ENCODE measurements at places on chromosomes 5 and 9.

DNA sequence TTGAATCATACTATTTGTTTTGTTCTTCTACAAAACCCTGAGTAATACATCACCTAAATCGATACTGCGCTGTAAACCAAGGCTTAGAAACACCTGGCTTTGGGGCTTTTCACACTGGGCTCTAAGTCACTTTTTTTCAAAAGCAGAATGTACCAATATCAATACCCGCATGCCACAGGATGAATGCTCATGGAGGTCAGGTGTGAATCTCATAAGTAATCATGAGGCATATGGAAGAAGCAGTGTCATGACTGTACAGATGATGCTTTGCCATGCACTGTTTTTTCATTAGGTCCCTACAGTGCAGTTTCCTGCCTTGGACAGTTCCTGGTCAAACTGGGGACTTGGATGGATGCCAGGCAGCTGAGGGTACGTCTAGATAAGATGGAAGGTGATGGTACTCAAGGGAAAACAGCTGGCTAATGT is 49.0 kb upstream of the ATG10 start:
- DNase-seq: peak; percentile 38

- no peak for DNase-seq
These were observed 13.8 kb downstream of the MACIR start for GRCh38 chr5:103272377-103272776.

DNA sequence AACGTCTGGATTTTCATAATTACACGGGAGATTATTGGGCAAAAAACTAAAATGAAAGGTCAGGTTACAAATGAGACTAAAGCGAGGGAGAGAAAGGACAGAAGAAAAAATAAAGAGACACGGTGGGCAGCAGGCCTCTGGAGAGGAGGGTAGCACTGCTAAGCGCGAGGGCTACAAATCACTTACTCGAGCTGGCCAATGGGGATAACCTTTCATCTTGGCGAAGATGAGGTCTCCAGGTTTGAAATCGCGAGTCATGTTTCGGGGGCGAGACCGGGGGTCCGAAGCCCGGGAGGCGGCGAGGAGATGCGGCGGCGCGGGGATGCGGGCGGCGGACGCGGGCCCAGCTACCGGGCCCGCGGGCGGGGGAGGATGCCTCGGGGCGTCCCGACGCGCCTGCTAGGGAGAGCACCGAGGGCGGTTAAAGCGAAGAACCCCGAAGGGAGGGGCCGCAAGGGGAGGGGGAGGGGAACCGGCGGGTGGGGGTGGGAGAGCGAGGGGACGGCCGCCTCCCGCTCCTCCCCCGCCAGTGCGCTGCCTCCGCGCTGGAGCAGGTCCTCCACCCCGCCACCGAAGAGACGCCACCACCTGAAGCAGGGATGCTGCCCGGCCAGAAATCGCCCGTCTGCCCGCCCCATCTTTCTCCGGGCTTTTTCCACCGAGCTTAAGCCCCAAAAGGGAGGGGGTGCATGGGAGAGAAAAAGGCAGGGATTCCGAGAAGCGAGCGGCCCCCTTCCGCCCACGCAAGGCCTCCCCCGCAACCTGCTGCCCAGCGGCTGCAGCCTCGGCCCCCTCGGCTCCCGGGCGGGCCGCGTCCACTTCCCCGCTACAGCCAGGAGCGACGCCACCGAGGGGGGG is 610 bp downstream of the PSIP1 start:
- DNase-seq: peak; percentile 67

DNA sequence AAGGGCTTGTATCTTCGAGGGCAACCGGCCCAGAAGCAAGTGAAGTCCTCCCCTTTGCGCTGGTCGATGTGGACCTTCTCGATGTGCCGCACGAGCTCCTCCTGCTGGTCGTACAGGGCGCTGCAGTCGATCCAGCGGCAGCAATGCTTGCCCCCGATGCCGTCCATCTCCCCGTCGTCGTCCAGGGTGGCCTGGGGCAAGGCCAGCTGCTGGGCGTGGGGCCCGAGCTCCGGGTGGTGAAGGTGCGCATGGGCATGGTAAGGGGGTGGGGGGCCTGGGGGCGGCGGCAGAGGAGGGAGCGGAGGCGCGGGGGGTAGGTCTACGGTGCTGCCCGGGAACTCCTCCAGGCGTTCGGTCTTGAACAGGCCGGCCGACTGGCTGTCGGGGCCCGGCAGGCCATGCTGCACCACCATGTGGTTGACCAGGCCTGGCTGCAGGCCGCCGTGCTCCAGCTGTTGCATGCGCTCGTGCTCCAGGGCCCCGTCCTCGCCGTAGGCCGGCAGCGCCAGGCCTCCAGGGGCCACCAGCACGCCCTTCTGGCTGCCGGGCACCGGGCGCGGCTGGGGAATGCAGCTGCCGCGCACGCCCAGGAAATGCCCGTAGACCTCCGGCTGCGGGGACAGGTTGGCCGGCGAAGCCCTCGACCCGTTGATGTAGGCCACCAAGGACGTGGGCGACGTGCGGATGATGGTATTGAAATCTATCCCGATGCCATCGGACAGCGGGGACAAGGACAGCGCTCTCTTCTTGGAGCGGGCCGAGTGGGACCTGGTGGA is 181.8 kb downstream of the GLIS3 start:
- DNase-seq: peak; percentile 8

GRCh38 chr5:55021821-55022220 is 2.2 kb upstream of the GZMK start:
- peak; percentile 38 for DNase-seq

DNA sequence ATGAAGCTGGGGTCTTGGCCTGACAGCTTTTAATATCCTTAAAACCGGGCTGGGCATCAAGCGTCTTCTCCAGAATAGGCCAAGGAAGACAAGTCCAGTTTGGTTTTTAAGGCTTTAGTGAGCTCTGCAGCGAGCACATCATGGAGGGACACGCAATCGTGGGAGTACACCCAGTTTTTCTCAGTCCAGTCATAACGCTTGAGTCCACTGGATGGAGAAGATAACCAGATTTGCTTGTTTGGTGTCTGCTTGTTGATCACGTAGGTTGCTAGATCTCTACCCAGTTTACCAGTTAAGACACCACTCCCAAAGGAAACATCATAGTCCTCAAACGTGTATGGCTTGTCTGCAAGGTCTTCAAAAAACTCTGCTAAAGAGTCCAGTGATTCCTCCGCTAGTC is 27.4 kb upstream of the GOLGA1 start:
- no peak for DNase-seq

- DNase-seq: no peak
These were observed 383.9 kb downstream of the SH3GL2 start for GRCh38 chr9:17962747-17963146.

- no peak for DNase-seq
These were observed 98.1 kb downstream of the PAX5 start for GRCh38 chr9:36935768-36936497.

DNA sequence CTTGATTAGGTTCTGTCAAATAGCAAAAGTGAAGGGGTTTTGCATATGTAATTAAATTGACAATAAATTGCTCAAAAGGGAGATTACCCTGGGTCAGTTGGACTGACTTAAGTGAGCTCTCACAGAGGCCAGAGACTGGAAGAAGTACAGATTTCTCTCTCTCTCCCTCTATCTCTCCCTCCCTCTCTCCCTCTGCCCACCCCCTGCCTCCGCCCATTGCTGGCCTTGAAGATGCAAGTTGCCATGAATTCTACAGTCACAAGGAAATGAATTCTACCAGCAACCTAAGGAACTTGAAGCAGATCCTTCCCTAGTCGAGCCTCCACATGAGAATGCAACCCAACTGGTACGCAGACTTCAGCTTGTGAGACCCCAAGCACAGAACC is 119.2 kb downstream of the LPAR1 start:
- no peak for DNase-seq

DNA sequence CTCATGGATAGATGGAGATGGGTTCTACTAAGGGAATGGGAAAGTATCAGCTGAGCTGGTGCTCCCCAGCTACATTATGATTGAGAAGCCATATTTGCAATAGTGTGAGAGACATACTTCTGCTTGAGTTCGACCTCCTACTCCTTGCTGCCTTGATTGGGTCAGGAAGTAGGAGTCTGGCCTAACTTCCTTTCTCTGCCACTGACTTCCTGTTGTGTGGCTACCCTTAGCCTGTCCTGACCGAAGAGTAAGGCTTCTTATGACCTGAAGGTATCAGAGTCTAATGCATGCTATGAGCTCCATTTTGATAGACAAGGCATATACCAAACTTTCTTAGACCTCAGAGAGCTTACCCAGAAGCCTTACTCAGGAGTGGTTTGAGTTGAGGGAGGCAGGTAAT is 53.9 kb downstream of the OSTF1 start:
- no peak for DNase-seq

- no peak for DNase-seq
These were observed 663 bp upstream of the ZNF366 start for GRCh38 chr5:72507907-72508238.

DNA sequence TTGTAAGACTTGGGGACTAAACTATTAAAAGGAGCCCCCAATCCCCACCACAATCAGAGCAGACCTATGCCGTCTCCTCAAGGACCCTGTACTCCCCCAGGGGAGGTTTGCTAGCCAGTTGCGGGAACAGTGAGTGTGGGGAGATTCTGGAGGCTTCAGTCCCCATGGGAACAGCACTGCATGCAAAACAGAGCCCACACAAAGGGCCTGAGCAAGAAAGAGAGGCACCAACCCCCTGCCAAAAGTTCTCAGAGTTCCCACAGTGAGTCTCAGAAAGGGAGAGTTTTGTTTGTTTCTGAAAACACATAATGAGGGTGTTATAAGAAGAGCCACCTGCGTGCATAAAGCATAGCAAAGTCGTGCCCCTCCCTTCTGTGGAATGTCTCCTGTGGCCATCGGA is 56.6 kb downstream of the CFAP90 start:
- no peak for DNase-seq

DNA sequence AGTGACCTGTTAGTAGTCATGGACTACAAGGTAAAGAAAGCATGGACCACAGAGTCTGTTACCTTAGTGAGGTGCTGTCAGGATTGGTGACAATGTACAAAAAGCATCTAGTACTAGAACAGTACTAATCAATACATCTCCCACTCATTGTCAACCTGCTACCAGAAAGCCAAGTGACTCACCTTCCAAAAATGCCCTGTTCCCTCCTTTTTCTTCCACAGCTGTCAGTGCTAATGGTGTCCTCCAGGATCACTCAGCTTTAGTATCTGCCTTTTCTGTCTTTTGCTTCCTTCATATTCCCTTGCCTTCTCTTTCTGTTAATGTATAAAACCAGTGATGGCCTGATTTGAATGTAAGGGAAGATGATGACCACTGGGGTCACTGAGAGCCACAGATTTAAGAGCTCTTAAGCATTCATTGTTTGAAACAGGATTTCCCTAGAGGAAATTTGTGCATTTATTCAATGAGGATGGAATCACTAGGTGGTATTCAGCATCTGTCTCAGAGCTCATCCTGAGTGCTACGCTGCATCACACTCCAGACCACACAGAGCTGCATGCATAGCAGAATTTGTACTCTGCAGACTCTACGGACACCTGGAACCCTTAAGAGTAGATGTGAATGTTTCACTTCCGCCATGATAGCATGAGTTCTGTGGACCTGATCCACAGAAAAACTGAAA is 71.0 kb downstream of the SV2C start:
- DNase-seq: no peak

DNA sequence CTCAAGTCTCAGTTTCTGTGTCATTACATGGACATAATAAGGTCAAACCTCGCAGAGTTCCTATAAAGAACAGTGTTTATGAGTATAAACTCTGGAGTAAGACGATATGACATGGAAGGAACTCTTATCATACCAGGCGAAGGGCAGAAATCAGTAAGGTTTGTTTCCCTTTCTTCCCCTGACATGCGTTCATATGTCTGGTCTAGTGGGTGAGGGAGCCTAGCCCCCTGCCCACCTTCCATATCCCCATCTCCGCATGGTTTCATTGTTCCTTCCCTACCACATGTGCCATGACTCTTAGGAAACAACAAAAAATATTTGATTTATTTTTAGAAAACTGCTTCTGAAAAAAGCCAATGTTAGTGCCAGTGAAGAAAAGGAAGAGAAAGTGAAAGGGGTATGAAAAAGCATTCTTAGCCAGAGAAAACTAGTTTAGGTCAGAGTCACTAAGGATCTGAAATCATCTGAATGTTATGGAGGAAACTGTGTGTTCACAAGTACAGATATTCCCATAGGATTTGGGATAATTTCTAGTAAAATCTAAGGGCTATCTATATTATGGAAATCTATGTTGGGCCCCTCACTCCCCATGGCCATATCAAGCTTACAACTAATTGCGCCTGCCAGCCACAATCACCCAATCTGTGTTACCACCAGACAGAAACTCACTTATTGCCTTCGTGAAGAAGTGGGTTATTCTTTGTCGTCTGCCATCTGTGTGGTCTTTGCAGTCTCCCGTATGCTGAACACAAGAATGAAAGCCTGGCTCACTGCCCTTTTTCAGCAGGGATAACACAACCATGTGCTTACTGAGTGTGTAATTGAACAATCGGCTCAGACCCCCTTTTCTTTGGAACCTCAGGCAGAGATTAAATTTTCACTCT is 19.9 kb upstream of the HMHB1 start:
- DNase-seq: peak; percentile 7

DNA sequence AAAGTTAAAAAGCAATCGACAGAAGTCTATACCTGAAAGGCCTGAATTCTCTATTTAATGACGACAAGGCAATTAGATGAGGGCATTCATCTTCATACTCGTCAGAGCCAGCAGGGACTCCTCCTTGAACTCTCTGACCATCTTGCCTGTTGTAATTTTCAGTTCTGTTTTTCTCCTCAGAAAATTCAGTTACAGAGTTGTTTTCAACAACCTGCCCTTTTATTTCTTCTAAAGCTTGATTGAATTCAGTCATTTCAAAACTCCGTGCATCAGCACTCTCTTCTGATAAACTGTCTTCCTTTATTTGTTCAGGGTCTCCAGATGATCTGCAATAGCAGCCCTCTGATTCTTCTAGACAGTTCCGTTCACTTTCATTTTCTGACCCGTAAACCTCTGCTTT is 15.6 kb downstream of the RIOK2 start:
- no peak for DNase-seq

- DNase-seq: no peak
These were observed 32.9 kb upstream of the CEP72 start for GRCh38 chr5:579211-579610.

- DNase-seq: no peak
These were observed 62.9 kb downstream of the MLLT3 start for GRCh38 chr9:20559231-20559890.

- no peak for DNase-seq
These were observed 33.7 kb upstream of the ADRB2 start for GRCh38 chr5:148792744-148793143.

- DNase-seq: peak; percentile 22
These were observed 126.5 kb downstream of the RPS23 start for GRCh38 chr5:82151662-82152061.

GRCh38 chr5:173789031-173789920 is 98.9 kb upstream of the CPEB4 start:
- no peak for DNase-seq

DNA sequence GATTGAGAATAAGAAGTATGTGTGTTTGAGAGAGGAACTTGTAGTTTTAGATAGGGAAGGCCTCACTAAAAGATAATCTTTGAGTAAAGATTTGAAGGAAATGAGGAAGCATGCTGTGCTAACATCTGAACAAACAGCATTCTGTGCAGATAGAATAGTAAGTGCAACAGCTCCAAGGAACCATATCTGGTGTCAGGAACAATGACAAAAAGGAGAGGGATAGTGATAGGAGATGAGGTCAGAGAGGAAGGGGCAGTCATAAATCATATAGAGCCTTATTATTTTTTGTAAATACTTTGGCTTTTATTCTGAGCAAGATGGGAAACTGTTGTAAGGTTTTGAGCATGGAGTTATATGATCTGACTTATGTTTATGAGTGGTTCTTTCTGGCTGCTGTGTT is 3.8 kb downstream of the MRPL22 start:
- DNase-seq: no peak

All from NCI-H1092 treated with DMSO at 0.1 percent for 48 hours (cell line).